ENCODE measurements at places on chromosomes 6 and 20.

- no peak for DNase-seq
These were observed 195.7 kb downstream of the LMBRD1 start for GRCh38 chr6:69601132-69601531.

DNA sequence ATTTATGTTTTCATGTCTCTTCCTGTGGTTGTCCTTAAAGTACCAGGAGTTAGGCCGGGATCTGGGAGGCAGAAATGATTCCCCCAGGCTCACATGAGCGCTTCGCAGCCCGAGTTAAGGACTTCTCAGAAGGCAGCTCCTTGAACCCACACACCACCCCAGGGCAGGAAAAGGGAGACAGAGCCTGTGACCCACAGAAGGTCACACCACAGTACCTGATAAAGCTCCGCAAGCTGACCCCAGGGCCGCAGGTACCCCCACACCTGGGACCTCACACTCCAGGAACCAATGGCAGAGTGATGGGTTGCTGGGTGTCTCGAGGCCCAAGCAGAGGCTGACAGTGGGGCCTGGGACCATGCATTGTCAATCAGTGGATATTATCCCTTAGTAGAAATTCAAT, 207.6 kb downstream of the CDH4 start:
- no peak for DNase-seq

GRCh38 chr6:80163754-80164187, 57.3 kb downstream of the BCKDHB start:
- no peak for DNase-seq

- DNase-seq, result no peak
These were observed 171.0 kb upstream of the PRND start for GRCh38 chr20:4550740-4551139.

GRCh38 chr20:24790746-24791283, 158.3 kb upstream of the CST7 start:
- no peak for DNase-seq

- no peak for DNase-seq
These were observed 484.9 kb downstream of the COL12A1 start for GRCh38 chr6:74720923-74721322.

All from activated naive CD4-positive, alpha-beta T cell treated with Interleukin-2 at 50 U/mL for 16 hours (primary cell).